HCT116 (cell line): ENCODE measurements at places on chromosomes 1 and 21. TPM values are rescaled to one million over a fixed set of nuclear protein-coding genes. Genes with fewer than 3 reads are reported as not detected.

The LMX1A gene
- total RNA-seq, result not detected

The TNFRSF25 gene
- 27.5 TPM for total RNA-seq

The FAM72C gene
- 9.5 TPM for total RNA-seq

The S100A1 gene
- total RNA-seq, result 0.30 TPM

DNA sequence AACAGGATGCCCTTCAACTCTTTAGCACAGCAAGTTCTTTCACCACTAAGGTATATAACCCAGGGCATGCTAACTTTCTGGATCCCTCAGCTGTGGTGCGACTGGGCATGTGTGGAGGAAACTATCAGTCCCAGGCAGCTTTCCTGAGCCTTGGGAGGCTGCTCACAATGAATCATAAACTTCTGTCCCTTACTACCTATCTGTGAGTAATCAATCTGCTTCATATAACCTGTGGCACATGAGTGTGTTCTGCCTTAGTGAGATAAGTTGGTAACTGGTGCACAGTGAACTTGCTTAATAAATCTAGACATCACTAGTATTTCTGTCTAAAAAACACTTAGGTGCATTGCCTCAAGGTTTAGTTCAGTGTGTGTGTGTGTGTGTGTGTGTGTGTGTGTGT, 158.0 kb downstream of the GPATCH2 start:
- DNase-seq, result no peak

DNA sequence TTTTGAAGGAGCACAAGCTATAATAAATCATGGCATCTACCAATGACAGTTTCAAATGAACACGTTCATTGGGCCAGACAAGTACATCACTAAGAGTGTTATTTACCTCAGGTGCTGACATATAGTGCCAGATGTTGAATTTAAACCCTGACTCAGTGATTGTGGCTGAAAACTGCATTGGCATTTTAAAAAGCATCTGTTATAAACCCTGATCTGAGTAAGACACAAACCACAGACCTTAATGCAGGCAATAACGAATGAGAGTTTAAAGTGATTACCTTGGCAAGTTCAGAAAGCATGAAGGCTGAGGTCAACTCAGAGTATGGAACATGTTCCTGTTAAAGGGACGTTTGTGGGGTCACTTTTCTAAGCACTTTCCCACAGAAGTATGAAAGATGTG, 865.1 kb upstream of the TMPRSS15 start:
- DNase-seq, result no peak

DNA sequence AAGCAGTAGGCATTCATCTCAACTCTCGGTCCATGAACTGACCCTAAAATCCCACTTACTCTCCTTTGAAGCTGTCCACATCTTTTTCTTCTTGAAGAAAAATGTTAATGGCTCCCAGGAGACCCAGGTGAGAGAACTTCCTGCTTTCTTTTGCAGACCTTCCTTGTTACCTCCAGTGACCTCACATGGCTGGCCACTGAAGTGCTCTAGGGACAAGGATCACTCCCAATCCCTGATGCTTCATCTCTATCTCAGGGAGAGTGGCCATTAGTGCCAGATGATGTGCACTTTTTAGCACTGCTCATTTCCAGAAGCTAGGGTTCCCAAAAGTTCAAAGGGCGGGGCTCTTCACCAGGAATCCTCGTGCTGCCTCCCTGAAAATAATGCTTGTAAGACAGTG, 16.2 kb downstream of the PLXNA2 start:
- no peak for DNase-seq

GRCh38 chr21:38229260-38229877, 27.4 kb upstream of the KCNJ15 start:
- DNase-seq, result no peak
